ENCODE measurements at places on chromosomes 3 and 15.

GRCh38 chr3:49534581-49535441 lies 19.5 kb upstream of the BSN start:
- no peak for DNase-seq

DNA sequence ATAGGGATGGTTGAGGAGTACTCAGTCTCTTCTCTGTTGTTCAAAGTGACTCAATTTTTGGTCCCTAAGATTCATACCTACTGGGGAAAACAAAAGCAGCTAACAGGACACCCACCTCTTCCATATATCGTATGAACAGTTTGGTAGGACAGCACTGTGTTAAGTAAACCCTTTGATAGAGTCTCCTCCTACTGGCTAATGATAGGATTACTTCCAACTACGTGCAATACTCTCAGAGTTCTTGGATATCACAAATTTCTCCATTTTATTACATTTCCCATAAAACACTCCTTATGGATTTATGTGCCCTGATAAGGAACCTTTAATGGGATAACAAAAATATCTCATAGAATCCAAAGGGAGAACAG lies 200.2 kb upstream of the GOLGA6L4 start:
- no peak for DNase-seq

- DNase-seq = no peak
These were observed 250.9 kb upstream of the CFAP20DC start for GRCh38 chr3:59300733-59301132.

GRCh38 chr15:42595626-42596240 lies 20.3 kb downstream of the STARD9 start:
- no peak for DNase-seq

DNA sequence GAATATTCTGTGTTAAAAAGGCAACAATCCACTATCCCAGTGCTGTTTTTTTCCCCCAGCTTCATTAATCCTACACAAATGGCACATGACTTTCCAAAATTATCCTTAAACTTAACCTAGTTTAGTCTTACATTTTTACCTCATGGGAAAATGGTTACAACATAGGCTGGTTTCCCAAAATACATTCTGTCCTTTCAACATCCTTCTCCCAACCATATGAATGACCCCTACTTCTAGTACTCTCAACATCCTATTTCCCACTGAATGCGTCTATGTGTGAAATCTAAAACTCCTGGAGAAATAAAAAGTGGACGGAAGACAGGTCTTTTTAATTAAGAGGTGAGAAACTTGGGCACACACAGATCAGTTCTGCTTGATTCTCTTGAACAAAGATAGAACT lies 33.3 kb downstream of the ATOSA start:
- no peak for DNase-seq

- no peak for DNase-seq
These were observed 196.4 kb downstream of the SUCNR1 start for GRCh38 chr3:152069871-152070270.

- no peak for DNase-seq
These were observed 557 bp downstream of the TFG start for GRCh38 chr3:100709842-100710260.

GRCh38 chr3:167886690-167887089 lies 151.2 kb downstream of the SERPINI1 start:
- no peak for DNase-seq

DNA sequence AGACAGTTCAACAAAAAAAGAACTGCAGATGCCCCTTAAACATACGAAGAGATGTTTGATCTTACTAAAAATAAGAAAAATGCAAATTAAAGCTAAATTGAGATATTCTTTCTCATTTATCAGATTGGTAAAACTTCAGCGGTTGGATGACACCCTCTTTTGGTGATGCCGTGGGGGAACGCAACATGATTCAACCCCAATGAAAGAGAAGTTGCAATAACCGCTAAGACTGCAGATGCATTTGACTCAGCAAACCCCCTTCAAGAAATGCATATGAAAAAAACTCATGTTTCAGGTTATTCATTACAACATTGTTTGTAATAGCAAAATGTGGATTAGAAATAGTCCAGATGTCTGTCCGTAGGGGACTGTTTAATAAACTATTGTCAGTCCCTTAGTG lies 3.6 kb downstream of the KLHL6 start:
- DNase-seq = no peak

DNA sequence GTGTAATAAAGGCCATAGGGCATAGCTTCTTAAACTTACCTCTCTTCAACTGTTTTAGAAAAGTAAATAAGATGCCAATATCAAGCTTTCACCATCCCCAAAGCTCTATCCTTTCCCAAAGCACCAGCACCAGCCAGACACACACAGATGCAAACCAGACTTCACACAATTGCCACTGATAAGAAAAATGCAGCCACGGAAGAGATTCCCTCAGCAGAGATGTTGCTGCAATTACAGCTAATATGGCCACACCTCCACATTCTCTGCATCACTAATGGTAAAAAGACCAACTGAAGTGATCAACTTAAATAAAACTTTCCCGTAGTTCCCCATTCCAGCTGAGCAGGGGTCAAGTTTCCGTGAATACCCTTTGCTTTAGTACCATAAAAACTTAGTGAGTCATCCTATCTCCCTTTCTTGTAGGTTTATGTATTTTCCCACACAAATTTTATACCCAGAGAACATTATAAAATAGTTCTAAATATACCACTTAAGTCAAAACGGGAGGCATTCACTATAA lies 64.4 kb downstream of the SLC9A9 start:
- DNase-seq = no peak

- DNase-seq = no peak
These were observed 25.9 kb upstream of the SMAD3 start for GRCh38 chr15:67039384-67040075.

GRCh38 chr3:54899273-54899672 lies 28.6 kb downstream of the LRTM1 start:
- no peak for DNase-seq

GRCh38 chr3:188060840-188061544 lies 93.0 kb upstream of the LPP start:
- DNase-seq = no peak

GRCh38 chr3:69959581-69959980 lies 40.0 kb upstream of the SAMMSON start:
- DNase-seq = no peak

DNA sequence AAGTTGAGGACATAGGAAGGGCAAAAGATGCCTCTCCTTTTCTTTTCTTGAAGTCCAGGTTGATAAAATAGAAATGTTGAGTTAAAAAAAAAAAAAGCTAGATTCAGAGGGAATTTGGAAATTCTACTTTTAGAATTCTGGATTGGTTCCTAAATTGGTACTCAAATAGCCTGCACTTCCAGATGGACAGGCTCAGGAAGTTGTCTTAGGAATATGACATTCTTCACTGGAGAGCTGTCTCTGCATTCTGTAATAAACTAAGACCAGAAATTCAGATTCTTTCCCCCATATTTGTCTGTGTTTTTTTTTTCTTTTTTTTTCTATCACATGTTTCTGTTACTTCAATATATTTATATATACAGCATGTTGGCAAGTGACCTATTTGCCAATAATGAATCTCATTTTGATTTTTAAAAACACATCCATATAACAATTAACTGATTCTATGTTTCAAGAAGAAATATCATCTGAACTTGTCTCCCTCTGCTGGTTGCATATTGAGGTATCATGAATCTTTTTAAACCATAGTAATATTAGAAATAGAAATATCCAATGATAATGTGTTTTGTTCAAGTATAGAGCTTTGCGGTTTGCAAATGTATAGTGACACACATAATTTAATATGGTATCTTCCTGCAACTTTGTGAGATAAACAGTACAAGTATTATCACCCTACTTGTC lies 8.5 kb upstream of the LSAMP start:
- DNase-seq = no peak

DNA sequence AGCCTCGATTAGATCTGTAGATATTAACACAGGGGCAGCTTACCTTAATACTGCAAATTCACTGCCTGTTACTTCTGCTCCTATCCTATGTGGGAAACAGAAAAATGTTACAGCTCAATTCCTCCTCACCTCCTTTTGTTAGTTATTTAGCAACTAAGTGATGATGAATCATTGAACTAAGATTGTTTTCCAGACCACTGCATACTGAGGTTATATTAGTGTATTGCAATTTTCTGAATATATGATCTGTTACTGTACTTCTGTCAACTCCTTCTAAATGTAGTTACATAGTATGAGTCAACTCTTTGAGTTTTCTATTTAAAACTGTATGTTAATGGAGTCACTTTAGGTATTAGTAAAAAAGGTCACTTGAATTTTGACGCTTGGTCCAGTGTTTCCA lies 331.5 kb upstream of the SLCO3A1 start:
- DNase-seq = no peak
